Renal cortical epithelial cell (primary cell): ENCODE measurements at places on chromosomes 12 and 14.

GRCh38 chr12:80040075-80040738 is 59.1 kb upstream of the OTOGL start:
- no peak for DNase-seq

GRCh38 chr12:63066782-63067181 is 84.2 kb downstream of the AVPR1A start:
- no peak for DNase-seq

DNA sequence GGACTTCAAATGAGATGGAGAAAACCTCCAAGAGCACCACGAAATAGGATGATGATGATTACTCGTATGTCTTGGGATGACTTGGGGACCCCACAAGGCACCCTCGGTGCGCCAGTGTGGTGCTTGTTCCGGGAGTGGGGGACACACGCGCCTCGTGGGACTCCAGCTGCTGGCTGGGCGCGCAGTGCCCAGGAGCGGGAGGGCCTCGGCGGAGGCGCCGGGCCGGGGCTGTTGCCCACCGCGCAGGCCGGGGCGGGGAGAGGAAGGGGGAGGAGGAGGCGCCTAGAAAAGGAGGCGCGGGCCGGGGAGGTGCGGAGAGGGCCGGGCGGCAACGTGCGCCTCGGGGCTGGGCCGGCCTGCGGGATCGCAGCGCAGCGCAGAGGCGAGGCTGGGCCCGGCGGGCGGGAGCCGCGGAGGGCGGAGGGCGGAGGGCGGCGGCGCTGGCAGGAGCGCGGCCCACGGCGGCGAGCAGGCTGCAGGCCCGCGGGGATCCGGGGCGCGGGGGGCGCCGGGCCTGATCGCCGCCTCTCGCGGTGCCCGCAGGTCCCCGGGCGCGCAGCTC is at the start of gene RFLNA:
Gene RFLNA (plus strand): TSS at position 314 of the 562 bp plus-strand sequence. CDS start 337 bp downstream, outside the sequence.
- DNase-seq = no peak

DNA sequence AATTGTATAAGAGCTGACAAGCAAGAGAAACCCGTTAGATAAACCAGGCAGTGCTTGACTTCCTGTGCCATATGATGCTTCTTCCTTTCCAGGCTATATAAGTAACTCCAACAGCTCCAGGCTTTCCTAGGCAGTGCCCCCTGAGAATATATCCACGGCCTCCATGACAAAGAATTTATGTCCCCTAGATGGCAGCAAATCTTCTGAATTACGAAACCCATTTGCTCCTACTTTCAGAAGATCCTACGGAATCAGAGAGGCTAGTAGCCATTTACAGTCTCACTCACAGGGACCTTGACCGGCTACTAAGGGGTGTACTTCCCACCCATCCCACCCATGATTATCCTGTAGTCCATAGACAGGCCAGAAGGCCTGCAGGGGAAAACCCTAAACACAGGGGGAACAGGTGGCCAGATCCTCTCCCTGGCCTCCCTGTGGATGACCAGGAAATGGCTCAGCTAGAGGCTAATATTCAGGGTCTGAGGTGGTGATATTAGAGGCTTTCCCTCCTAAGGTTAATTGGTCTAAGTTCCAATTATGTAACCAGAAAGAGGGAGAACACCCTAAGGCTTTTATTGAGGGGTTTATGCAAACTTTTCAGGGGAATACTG is 77.2 kb upstream of the DCD start:
- DNase-seq = peak; percentile 25

- no peak for DNase-seq
Observed at GRCh38 chr12:122197612-122197966, 5.9 kb upstream of the B3GNT4 start.

DNA sequence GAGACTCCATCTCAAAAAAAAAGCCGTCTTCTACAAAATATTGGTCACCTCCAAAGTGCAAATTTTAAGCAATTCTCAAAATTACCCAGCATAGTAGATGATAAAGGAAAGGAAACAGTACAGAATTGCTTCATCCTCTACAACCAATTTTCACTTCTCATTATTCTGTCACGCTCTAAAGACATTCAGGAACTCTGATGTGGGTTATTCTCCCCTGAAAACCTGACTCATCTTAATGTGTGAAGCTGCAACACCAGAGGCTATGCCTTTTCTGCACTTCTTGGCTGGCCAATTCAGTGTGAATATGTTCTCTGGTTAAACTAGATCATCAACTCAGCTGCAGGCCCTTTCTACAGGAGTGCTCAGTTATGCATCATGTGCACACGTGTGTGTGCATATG is 11.0 kb downstream of the PTGER2 start:
- peak; percentile 98 for DNase-seq

DNA sequence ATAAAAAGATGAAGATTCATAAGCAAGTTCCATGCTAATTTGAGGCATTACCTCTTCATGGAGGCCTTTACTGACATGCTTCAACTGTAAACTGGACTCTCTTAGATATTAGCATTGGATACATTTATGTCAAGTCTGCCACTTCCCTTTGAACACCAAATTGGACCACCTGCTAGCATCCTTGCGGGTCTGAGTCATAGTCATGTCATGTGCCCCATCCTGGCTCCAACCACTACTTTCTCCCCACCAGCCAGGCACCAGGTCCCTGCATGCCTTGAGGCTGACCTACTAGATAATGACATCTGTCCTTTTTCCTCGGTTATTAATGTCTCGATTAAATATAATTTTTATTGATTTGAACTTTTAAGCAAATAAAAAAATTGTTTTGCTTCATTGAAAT is 32.9 kb upstream of the EEA1 start:
- DNase-seq = no peak

DNA sequence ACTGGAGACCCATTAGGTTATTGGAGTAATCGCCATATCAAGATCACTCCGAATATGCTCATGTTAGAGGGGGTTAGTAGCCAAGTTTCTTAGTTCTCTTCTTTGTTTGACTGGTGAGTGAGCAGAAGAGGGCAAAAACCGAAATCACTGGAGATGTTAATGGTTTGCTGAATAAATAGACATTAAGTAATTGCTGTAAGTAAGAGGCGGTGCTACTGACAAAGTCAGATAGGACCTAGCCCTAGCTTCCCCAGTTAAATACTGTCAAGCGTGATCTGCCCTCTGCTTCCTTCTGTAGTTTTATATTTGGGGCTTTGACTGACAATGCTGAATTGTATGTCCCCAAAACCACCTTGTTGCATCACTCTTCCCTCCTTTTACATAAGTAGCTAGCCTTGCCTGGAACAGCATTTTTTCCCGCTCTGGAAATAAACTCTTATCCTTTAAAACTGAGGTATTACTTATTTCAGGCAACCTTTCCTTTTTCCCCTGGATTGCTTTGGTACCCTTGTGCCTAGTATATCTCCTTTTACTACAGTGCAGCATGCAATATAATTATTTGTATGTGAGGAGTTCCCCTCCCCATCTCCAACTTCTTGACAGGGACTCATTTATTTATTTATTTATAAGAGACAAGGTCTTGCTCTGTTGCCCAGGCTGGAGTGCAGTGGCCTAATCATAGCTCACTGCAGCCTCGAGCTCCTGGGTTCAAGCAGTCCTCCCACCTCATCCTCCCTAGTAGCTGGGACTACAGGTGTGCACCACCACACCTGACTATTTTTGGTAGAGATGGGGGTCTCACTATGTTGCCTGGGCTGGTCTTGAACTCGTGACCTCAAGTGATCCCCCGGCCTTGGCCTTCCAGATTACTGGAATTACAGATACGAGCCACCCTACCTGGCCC is 1.4 kb downstream of the SNRPF start:
- DNase-seq = peak; percentile 10

GRCh38 chr12:52837413-52837741 is 3.3 kb upstream of the KRT79 start:
- DNase-seq = peak; percentile 67

GRCh38 chr14:74506411-74506851 is 12.9 kb downstream of the ISCA2 start:
- no peak for DNase-seq

DNA sequence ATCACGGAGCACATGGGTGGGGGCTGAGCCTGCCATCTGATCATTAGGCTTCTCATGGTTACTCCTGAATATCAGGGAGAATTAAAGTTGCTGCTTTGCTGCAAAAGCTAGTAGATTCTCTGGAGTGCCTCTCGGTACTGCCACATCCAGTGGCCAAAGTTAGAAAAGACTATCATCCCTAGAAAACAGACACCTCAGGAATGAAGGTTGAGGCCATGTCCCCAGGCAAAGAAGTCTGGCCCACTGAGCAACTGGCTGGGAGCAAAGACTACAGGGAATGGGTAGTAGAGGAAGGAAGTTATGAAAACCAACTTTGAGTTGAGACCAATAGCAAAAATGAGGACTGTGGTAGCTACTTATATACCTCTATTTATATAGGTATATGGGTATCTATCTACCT is 258.7 kb downstream of the EFCAB11 start:
- DNase-seq = no peak

- DNase-seq = no peak
Observed at GRCh38 chr14:68736471-68736871, 56.4 kb downstream of the ZFP36L1 start.

- peak; percentile 79 for DNase-seq
Observed at GRCh38 chr12:27652174-27652763, 44.0 kb upstream of the REP15 start.

DNA sequence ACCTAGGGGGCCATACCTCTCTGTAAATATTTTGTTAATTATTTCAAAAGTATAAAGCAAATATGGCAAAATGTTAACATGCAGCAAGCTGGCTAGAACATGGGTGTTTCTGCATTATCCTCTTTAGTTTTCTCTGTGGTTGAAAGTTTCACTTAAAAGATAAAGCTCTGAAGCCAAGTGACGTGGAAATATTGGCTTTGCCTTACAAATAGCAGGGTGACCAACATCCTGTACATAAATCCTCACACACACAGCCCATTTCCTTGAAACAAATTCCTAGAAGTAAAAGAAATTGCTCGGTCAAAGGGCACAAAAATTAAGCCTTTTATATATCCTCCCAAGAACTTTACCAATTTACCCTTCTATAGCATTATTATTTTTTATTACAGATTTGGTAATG is 10.6 kb upstream of the VWF start:
- no peak for DNase-seq

- no peak for DNase-seq
Observed at GRCh38 chr14:105987563-105987962, 461.2 kb downstream of the TMEM121 start.

- no peak for DNase-seq
Observed at GRCh38 chr12:59131462-59131861, 211.2 kb upstream of the LRIG3 start.

DNA sequence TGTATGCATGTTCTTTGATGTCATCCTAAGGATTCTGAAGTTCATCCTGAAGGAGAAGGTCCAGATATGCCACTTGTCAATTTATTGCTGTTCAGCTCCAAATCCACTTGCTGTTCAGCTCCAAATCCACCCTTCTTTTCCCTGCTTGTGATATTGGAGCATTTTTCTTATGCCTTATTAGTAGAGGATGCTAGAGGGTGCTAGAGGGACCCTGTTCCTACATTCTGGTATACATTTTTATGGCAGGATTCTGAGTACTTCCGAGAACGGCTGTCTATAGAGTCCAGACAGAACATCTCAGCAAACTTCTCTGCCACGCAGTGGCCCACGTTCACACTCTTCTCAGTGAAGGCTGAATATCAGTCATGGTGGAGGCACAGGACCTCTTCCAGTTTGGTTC is 406.7 kb downstream of the NOVA1 start:
- no peak for DNase-seq

- no peak for DNase-seq
Observed at GRCh38 chr12:132484183-132484890, 5.6 kb upstream of the FBRSL1 start.

DNA sequence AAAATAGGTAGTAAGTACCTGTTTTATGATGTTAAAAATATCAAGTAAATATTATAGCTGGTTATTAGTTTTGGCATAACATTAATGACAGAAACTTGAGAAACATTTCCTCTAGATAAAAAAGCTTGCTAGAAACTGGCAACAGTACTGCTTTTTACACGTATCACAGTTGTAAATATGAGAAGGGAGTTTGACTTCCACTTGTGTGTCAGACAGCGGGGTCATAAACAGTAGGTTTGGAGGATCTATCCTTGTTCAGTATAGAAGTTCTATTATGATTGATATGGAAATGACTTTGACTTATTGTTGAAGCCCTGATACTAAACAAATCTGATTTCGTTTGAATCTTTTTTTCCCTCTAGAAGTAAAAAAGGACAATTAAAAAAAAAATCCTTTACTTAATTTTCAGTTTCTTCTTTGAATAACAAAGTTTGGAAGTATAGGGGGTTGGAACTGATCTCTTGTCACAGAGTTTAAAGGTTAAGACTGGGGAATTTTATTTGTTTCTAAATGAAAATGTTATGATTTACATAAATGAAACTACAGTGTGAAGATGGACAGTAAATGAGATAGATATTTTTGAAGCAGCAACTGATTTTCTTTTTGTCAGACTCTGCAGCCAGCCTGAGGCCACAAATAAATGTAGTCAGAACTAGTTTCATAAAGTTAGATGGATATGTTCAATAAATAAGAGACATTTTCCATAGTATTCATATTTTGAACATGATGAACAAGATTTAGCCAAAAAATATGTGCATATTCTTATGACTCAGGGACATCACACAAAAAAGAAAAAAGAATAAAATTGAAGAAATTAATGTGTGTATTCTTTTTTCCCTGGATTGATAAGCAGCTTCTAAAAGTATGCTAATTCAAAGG is 50.1 kb downstream of the WNK1 start:
- no peak for DNase-seq

DNA sequence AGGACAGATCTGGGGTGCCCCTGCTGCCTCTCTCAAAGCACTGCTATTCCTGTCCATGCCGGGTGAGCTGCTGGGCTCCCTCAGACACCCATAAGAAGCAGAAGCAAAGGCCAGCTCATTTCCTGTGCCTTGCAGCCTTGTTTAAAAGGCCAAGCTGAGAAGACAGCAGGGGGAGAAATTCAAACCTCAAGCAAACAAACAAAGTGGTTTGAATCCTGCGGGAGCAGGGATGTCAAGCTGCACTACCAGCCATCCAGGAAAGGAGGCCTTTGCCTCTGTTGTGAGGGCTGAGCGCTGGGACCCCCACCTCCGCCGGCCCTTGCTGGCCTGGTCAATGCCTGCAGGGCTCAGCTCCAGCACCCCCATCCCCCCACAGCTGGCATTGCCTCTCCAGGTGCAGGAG is 176.5 kb downstream of the PIWIL1 start:
- DNase-seq = no peak

- DNase-seq = no peak
Observed at GRCh38 chr12:79331870-79332269, 358.9 kb downstream of the PAWR start.

DNA sequence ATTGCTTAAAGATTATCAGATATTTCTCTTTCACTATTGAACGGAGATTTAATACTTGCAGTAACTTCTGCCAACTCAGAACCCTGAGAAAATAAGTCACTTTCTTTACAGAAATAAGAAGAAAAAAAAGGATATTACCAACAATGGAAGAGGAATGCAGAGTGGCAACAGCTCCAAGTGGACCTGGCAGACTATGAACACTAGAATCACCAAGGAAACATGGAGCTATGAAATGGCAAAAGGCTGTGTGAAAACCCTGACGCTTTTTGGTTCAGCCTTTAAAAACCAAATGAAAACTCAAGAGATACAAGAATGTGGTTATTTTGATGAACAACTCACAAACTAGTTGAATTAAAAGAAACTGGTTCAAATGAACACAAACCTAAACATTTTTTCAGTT is 17.7 kb downstream of the DTD2 start:
- no peak for DNase-seq

- DNase-seq = no peak
Observed at GRCh38 chr14:87756661-87757060, 236.3 kb downstream of the GALC start.
